ENCODE measurements at places on chromosomes 1 and 21.
A peak's percentile ranks its signal among the peaks of the same experiment; 100 is the strongest.

GRCh38 chr1:215263636-215264035, 181.1 kb downstream of the KCNK2 start:
- DNase-seq: no peak

GRCh38 chr1:175919001-175919400, 175.6 kb upstream of the TNR start:
- no peak for DNase-seq

- no peak for DNase-seq
Observed at GRCh38 chr1:206014601-206015000, 9.1 kb downstream of the CTSE start.

DNA sequence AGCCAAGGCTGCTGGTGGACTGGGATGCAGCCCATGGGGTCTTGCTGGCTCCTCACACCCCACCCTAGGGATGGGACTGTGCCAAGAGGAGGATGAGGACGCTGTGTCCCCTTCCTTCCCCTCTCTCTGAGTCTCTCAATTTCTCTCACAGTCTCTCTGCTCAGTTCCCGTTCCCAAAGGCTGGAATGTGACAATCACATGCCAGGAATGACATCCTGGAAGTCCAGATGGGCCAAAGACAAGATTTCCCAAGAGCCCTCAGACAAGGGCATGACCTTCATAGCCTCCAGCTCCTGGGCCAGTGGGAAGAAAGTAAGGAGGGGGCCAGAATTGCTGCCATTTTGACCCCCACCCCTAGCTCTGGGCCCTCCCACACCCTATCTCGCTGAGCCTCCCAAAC, 7.6 kb upstream of the CDCP2 start:
- DNase-seq: peak; percentile 40

DNA sequence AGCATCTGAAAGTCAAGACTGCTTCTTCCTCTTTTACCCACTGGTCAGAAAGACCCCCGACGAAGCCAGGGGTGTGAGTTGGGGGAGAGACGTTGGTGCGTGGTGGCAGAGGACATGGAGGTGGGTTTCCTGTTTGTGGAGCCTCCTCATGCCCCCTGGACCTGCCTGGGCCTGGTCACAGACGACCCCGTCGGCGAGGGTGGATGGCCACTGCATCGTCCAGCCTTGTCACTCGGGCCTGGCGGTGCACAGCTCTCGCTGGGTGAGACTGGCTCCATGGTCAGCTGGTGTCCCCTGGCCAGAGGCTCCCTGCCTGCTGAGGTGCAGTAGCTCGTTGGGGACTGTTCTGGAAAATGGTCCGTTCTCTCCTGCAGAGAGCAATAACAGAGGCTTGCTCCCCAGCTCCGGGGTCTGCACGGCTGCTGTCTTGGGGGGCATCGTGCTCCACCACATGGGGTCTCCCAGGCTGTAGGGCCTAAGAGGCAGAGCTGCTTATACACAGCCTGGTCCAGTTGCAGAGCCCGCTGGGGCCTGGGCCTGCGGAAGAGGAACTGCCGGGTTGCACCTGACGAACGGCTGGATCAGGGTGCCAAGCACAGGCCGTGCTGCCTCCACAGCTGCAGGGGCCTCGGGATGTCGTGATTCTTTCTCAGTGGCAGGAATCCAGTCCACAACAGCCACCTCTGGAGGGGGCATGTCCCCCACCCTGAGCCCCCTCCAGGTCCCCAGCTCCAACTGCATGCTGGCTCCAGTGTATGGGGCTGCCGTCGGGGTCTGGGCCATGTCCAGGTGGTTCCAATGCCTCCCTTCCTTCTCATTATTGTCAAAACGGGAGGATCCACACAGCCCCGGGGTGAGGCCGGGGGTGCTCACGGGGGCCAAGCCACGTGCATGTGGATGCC, 18.0 kb upstream of the ACTRT2 start:
- no peak for DNase-seq

- DNase-seq: no peak
Observed at GRCh38 chr1:247303216-247303615, 28.5 kb downstream of the ZNF496 start.

GRCh38 chr1:229094476-229095311, 176.2 kb upstream of the RAB4A start:
- no peak for DNase-seq

DNA sequence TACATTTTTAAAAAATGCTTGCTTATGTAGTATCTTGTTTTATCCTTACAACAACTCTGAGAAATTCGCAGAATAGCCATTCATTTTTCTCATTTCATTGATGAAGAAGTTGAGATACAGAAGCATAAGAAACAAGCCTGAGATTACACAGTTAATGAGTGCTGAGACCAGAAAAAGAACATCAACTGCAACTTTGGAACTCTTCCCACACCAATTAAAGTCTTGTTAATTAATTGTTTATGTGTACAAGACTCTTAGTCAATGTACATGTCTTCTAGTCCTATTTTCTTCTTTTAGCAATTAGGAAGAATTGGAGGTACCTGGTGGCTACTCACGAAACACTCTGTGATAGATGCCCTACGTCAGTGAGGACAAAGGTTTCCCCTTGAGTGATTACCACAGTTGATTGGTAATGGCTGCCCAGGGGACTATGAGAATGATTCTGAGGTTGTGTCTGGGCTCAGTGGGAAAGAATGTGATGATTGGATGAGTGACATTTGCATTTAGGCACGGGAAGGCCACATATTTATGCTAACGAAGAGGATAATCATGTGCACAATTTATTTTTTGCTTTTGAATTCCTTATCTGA, 187.4 kb upstream of the KCNK2 start:
- no peak for DNase-seq

GRCh38 chr1:40659649-40659947, 5.9 kb downstream of the RIMS3 start:
- no peak for DNase-seq

DNA sequence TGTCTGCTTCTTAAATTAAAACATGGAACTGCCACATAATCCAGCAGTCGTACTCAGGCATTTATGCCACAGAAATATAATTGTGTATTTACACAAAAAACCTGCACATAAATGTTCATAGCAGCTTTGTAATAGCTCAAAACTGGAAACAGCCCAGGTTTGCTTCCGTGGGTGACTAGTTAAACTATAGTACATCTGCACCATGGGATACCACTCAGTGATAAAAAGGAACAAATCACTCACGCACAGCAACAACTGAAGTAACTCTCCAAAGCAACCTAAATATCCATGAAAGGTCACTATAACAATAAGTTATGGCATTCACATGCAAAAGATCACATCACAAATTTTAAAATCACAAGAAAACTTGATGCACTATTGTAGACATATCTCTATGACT, 64.4 kb downstream of the KCNT2 start:
- DNase-seq: no peak

DNA sequence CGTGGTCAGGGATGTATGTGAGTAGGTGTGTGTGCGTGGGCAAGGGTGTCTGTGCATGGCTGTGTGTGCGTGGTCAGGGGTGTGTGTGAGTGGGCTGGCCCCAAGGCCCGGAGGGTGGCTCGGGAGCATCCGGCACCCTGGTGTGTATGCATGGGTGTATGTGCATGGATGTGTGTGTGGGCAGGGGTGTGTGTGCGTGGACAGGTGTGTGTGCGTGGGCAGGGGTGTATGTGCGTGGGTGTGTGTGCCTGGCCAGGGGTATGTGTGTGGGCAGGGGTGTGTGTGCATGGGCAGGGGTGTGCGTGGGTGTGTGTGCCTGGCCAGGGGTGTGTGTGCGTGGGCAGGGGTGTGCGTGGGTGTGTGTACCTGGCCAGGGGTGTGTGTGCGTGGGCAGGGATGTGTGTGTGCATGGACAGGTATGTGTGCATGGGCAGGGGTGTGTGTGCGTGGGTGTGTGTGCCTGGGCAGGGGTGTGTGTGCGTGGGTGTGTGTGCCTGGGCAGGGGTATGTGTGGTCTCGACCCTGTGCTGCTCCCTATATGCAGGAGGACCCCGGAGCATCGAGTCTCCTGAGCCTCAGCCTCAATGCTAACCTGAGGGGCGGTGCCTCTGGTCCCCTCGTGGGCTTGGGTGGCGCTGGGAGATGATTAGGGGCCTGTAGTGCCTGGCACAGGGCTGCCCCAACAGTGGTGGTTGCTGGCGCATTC, 16.3 kb downstream of the ARHGEF16 start:
- no peak for DNase-seq

DNA sequence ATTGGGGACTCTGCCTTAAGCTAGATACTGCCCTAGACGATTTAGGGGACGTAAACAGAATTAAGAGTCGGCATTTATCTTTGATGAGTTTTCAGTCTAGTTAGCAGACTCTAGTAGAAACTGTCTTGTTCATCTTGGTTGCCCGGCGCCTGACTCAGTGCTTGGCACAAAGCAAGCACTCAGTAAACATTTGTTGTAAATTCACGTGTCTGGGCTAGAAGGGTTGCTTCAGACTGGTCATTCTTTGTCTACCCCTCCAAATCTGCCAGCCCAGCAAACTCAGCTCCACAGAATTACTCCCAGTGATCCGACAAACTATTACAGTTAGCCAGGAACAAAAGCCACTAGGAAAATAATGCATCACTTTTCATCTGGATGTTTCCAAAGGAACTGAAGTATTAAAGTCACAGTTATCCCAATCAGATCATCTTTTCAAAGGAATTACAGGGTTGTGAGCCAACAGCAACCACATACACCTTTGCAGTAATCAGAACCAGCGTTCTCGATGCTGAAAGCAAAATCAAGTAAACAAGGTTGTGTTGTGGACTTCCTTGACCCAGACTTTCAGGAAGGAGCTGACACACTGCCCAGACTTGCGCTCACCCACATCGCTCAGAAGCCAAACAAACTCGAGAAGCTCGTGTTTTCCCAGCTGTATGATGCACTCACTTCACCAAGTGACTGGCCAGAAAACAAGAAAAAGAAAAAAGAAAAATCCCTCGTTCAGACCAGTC, 66.5 kb upstream of the GADD45A start:
- DNase-seq: peak; percentile 61

- DNase-seq: no peak
Observed at GRCh38 chr21:43596616-43597015, 62.7 kb downstream of the HSF2BP start.

GRCh38 chr1:203622486-203622885, 4.1 kb upstream of the ATP2B4 start:
- no peak for DNase-seq

GRCh38 chr1:10867138-10867721, 70.8 kb upstream of the CASZ1 start:
- DNase-seq: peak; percentile 68

- no peak for DNase-seq
Observed at GRCh38 chr1:156452907-156453306, 47.7 kb downstream of the MEF2D start.

- no peak for DNase-seq
Observed at GRCh38 chr1:235644693-235645305, 4.8 kb downstream of the GNG4 start.

GRCh38 chr1:172270605-172271004, 149.9 kb upstream of the C1orf105 start:
- DNase-seq: no peak

GRCh38 chr1:221227872-221228337, 348.7 kb downstream of the HLX start:
- no peak for DNase-seq

GRCh38 chr1:153888533-153888932, 34.2 kb downstream of the GATAD2B start:
- no peak for DNase-seq

- no peak for DNase-seq
Observed at GRCh38 chr1:30741239-30741894, 16.2 kb downstream of the LAPTM5 start.

GRCh38 chr21:22885614-22886013, 1887.4 kb downstream of the NCAM2 start:
- no peak for DNase-seq

- peak; percentile 79 for DNase-seq
Observed at GRCh38 chr1:156295391-156295947, at the start of gene GLMP. Gene GLMP, minus strand, starts transcription at chr1:156295679. Its CDS starts 34 bp downstream, at chr1:156295645.

GRCh38 chr1:177302357-177303044, 131.7 kb downstream of the BRINP2 start:
- DNase-seq: no peak

DNA sequence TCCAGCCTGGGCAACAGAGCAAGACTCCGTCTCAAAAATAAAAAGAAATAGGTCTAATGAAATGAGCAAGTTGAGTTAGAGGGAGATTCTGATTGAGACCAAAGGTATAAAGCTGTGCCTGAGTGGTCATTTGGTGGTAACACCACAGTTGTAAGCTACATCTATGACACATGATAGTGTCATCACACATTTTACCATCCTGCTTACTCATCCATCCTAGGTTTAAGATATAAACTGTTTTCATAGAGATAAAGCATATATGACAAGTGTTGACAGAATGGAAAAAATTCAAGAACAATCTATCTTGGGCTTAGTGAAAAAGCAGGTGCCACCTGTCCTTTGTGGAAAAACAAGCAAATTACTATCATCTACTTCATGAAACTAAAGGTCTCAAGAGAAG, 7.1 kb upstream of the CFAP141 start:
- peak; percentile 46 for DNase-seq

- no peak for DNase-seq
Observed at GRCh38 chr21:45093035-45093532, 18.7 kb downstream of the ADARB1 start.

DNA sequence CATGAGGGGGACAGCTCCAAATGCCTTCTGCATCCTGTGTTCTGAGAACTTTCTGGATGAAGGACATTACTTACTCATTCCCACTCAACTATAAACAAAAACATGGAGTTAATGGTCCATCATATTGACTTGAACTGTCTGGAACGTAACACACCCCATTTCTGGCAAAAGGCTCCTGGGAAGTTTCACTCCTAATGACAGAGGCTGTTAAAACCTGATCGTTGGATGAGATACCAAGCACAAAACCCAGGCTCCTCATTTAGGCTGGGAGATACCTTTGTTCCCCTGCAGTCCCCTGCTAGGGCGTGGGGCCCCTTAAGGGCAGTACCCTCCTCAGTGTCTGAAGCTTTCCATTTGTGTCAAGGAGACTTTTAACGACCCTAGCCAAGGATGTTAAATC, 78.9 kb downstream of the RHOU start:
- no peak for DNase-seq

GRCh38 chr21:45297329-45297728, 9.6 kb upstream of the POFUT2 start:
- no peak for DNase-seq

DNA sequence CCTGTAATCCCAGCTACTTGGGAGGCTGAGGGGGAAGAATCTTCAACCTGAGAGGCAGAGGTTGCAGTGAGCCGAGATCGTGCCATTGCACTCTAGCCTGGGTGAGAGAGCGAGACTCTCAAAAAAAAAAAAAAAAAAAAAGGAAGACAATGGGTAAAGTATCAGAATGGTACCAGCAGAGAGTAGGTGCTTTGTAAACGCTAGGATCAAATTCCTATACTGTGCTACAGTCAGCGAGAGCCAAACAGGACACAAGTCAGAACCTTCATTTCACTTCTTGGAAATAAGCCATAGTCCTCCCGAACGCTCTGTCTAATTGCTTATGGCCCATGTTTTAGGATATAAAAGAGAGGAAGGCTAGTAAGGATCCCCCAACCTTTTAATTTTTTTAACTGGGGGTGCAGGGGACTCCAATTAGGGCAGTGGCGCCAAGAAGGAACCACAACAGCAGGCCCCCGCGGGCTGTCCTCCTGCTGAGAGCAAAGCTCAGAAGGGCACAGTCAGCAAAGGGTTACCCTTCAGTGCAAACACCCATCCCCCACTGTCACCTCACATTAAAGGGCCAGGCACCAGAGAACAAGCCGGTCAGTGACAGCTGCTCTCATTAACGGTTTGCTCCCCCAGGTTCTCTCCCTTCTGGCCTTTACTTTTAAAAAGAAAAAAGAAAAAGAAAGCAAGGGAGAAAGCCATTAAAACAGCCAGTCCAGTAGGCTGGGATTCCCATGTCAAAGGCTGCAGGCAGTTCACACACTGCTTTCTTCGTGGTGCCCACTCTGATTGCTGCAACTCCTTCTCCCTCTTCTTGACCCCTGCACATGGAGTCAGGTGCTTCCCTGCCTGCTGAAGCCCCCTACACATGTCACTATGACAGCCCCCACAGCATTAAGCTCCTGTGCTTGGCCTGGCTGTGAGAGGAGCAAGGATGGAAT, 69.4 kb downstream of the PLPP3 start:
- DNase-seq: no peak

Data from hepatic stellate cell (primary cell).